GM04504 (cell line): ENCODE measurements at places on chromosomes 7 and 10.

DNA sequence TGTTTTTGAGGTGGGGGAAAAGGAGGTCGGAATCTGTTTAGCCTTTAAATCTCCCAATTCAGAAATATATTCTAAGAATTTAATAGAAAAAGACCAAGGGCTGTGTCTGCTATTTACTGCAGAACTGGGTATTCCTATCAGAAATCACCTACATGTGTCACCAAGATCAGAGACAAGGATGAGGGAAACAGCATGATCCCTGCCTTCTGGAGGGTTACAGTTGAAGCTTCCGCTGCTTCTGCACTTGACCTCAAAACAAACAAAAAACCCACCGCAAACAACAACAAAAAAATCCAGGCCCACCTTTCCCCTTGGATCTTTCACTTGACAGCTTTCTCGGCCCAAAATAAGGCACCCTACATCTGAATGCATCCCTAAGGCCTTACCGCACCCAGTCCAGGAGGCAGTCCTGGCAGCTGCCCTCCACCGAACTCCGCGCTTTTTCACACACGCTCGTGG lies 750 bp upstream of the CDK14 start:
- DNase-seq, result no peak

DNA sequence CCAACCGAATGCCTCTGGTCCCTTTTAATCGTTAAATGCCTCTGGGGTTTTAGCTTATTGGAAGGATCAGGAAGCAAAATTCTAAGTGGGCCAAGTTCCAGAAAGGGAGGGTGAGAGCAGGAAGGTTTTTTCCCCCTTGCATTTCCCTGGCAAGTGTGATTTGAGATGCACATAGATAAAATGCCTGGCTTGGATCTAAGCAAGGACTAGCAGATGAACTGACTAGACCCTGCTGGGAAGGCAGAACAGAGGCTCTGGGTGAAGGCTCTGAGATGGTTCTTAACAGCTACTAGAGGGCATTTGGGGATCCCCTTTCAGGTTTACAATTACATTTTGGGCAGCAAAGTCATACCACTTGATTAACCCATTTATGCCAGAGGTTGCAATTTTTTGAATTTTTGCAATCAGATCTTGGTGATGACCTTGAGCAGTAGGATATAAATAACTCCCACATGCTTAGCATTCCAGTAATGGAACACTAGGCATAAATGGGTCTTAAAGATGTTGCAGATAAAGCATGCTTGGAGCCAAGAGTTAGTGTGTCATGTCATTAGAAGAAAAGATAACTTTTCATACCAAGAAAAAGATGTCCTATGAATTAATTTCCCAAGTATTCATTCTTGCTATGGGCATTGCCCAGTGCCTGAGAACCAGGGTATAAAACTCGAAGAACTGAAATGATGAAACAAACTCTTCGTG lies 205.9 kb downstream of the SEC23IP start:
- DNase-seq, result no peak

- DNase-seq, result no peak
Observed at GRCh38 chr10:78749898-78750297, 318.9 kb upstream of the ZMIZ1 start.

- no peak for DNase-seq
Observed at GRCh38 chr10:37640301-37640700, 217.1 kb downstream of the ZNF248 start.

GRCh38 chr10:46541017-46541661 lies 15.3 kb downstream of the GPRIN2 start:
- DNase-seq, result no peak

DNA sequence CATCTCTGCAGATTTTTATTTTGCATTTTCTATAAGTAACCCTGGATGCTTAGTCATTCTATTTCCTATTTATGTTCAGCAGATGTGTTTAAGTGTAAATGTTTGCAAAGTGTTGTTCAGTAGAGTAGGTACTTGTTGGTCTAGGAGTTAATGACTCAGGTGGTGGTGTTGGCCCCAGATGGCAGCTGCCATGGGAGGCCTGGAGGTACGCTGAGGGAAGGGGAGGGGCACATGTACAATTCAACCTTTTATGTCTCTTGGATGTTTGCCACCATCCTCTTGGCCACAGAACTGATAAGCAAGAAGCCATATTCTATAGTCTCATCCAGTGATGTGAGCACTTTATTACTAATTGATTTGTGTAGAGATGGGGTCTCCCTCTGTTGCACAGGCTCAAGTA lies 68.1 kb upstream of the SLC39A12 start:
- DNase-seq, result no peak

- no peak for DNase-seq
Observed at GRCh38 chr7:156324201-156324600, 316.4 kb upstream of the RNF32 start.

GRCh38 chr10:87598700-87599099 lies 61.0 kb upstream of the PAPSS2 start:
- DNase-seq, result no peak

DNA sequence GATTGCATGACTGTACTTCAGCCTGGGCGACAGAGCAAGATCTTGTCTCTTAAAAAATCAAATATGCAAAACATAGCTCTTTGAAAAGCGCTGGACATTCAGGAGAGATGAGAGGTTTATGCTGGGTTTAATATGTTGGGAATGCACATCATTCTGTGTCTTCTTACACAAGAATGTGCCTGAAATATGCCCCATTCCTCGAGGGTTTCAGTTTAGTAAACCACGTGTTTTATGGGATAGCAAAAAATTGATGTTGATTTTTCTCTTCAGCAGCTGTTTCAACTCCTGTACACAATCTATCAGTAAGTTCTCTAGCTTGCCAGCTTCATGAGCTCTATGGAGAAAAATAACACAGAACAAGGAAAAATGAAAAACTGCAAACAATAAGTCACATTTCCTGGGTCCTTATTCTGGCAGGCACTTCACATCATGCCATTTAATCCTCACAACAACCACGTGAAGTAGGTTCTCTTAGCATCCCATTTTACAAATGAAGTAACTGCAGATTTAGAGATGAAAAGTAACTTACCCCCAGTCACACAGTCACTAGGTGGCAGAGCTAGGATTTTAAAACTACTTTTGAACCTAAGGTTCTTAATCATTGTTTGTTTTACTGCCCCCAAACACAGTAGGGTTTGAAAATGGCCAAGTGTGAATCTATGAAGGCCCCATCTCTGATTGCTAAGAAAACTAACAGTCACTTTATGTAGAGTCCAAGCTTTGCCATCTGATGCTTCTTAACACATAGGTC lies 423.6 kb downstream of the PHTF2 start:
- DNase-seq, result peak; percentile 81

- DNase-seq, result no peak
Observed at GRCh38 chr7:1885465-1886226, 215.6 kb downstream of the ELFN1 start.

- no peak for DNase-seq
Observed at GRCh38 chr10:37700886-37701780, 156.3 kb downstream of the ZNF248 start.
